ENCODE measurements at places on chromosomes 7 and 10.

DNA sequence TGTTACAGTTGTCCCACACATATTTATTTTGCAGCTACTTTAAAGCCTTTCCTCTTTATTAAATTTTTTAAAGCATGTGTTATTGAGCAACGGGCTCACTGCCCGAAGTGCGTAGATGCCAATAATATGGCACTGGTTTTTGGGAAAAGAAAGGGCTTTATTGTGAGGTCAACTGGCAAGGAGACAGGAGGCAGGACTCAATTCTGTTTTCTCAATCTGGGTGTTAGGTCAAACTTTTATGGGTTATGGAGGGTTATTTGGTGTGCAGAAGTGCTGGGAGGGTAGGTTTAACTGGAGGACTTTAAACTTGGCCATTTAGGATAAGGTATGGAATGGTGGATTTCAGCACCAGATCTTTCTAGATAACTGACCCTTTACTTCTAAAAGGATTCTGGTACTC, 183.6 kb downstream of the LRRC4 start:
- DNase-seq, result no peak

DNA sequence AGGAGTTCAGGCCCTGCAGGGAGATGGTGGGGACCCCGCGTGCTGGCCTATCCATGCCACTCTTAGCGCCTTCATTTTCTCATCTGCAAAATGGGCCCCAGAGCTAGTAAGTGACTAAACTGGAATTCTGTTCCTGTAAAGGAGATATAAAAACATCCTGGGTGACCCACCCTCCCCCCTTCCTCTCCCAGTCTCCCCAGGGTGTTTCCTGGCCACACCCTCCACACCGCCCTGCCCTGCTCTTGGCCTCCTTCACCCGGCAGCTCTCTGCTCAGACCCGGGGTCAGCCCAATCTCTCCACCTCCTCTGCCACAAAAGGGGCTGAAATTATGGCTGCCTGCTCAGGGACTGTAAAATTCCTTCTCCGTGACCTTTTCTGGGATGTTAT, 70.7 kb downstream of the C10orf105 start:
- no peak for DNase-seq

DNA sequence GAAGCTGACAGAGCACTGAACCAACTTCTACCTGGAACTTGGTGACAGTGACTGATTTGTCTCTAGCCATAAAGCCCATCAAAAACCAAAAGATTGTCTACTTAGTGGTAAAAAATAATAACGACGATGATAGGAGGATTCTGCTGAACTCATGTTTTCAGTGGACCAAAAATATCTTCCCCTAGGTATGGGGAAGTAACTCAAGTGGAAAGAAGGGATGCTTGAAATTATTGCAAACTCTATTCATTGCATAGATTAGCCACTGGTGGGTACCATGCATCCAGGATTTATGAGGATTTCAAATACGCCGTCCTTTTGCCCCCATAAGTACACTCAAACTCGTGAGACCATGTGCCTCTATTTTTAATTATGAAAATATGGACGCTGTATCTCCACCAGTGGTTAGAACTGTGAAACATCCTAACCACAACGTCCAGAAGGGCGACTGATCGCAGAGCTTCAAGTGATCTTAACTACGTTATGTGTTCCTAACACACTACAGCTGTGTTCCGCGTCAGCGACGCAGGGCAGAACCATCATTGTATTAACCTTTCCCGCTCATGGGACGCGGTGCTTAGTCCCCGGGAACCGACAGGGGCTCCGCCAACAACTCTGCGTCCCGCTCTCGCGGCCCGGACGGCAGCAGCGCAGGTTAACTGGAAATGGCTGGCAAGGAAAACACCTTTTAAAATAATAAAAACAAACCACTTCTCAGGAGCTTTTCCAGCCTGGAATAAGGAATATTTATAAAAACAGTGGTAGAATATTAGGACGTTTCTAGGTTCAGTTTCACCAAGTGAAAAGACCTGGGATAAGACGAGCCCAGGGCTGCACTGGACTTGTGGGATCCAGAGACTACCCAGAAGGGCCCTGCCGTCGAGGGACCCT, 776 bp downstream of the PEX1 start:
- no peak for DNase-seq

DNA sequence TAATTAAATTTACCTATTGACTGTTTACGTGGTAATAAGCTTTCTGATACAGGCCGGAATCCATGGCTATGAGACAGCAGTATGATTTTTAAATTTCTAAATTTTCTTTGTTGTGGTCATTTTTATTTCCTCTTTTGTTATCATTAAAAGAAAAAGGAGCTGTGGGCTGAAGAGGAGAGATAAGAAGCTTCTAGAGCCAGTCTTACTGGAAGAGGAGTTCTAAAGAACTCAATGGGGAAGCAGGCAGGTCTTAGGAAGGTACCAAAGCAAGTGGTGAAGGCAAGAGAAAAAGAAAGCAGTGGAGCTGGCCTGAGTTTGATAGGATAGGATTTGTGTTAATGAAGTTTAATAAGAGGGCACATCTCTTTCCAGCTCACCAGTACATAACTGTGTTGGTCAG, 1187.8 kb downstream of the CNTNAP2 start:
- no peak for DNase-seq

DNA sequence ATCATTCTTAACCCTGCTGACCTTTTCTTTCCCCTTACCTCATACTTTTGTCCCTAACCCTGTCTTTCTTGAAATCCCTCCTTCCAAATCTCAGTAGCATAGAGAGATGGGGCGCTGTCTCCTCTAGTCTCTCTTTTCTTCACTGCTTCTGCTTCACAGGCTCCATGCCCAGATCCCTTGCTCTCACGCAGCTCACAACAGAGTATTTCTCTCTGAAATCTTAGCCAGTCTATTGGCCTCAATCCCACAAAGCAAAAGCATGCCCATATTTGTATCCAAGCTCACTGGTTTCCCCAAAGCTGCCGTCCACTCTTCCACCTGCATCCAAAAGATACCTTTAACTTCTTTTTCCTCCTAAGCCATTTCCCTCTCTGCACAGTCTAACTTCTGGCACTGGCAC, 526.8 kb downstream of the PLXDC2 start:
- no peak for DNase-seq
